ENCODE measurements at places on chromosomes 1 and 21. TPM values are rescaled to one million over a fixed set of nuclear protein-coding genes. Genes with fewer than 3 reads are reported as not detected.

The TRIM67 gene
- not detected for total RNA-seq

The NFASC gene
- 7.6 TPM for total RNA-seq

The RAB13 gene
- 29.6 TPM for total RNA-seq

The NEXN gene
- total RNA-seq = 7.5 TPM

- DNase-seq = peak; percentile 83
Measured at GRCh38 chr1:211648980-211649934, 26.2 kb downstream of the NEK2 start.

- DNase-seq = peak; percentile 1
Measured at GRCh38 chr21:45856442-45856841, 125.1 kb upstream of the COL6A1 start.

- DNase-seq = no peak
Measured at GRCh38 chr1:214665606-214666110, 62.7 kb downstream of the CENPF start.

GRCh38 chr1:22618056-22618455, 18.4 kb upstream of the C1QA start:
- no peak for DNase-seq

DNA sequence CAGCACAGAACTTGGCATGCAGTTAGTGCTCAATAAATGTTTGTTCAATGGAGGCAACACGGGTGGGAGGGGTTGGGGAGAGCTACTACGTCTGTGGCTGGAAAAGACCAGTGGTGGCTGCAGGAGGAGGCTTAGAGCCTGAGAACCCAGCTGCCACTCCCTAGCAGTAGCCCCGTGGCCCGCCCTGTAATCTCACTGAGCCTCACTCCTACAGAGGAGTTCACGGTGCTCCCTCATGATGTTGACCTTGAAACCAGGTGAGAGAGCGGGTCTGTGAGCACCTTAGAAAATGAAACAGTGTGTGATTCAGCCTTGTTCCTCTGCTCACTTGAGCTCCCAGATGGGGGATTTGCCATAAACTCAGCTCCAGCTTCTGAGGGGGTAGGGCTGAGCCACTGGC, 299.6 kb downstream of the NPHP4 start:
- DNase-seq = no peak

DNA sequence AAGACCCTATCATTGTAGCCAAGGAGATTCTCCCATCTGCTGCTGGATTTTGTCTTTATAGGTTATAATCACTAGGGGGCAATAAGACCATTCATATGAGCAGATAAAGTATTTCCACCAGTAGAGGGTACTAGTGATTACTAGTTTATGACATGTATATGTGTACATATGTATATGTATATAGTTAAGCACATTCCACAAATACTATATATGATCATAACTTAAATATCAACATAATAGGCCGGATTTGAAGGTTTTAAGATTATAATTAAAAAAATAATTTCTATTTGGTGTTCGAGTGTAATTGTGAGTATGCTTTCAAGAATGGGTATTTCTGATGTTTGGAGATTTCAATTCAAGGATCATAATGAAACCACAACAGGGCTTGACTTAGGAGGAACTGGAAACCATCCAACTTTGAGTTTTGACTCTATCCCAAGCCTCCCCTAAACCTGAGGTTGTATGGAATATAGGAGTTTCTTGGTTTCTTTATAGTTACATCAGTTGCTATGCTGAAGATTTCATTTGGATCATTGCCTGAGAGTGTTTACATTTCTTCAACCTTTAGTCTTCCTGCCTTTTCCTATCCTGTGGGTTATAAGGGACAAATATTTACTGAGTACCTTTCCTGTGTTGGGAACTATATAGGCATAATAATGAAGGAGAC, 16.9 kb downstream of the TCEANC2 start:
- no peak for DNase-seq

DNA sequence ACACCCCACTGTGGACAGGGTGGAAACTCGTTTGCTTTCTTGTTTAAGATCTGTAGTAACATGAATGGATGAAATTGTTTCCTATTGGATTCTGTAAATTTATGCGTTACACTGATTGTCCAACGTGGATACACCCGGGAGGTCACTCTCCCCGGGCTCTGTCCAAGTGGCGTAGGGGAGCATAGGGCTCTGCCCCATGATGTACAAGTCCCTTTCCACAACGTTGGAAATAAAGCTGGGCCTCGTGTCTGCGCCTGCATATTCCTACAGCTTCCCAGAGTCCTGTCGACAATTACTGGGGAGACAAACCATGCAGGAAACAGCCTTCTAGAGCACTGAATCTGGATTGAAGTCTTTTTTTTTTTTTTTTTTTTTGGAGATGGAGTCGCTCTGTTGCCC, 1.4 kb downstream of the RCC1 start:
- DNase-seq = no peak

- no peak for DNase-seq
Measured at GRCh38 chr1:179101566-179101965, 19.7 kb downstream of the TOR3A start.

- no peak for DNase-seq
Measured at GRCh38 chr1:159023723-159024122, 14.0 kb downstream of the IFI16 start.
